ENCODE measurements at places on chromosomes 4 and X.

GRCh38 chrX:33434256-33435092 lies 223.1 kb upstream of the DMD start:
- DNase-seq, result no peak

- no peak for DNase-seq
Observed at GRCh38 chrX:7170898-7171297, 22.9 kb upstream of the PUDP start.

GRCh38 chr4:37662861-37663390 lies 23.2 kb downstream of the RELL1 start:
- no peak for DNase-seq

GRCh38 chr4:140834839-140835495 lies 78.8 kb upstream of the TBC1D9 start:
- DNase-seq, result no peak

Data from stimulated activated CD4-positive, alpha-beta T cell treated with anti-CD3 and anti-CD28 coated beads, Interleukin-1b, Interleukin-23, amount 100 ng/mL, for 1 hour (primary cell).